ENCODE measurements at places on chromosomes 6 and 20.
A peak's percentile ranks its signal among the peaks of the same experiment; 100 is the strongest.

GRCh38 chr20:35604449-35604747, 11.2 kb upstream of the SPAG4 start:
- no peak for DNase-seq

DNA sequence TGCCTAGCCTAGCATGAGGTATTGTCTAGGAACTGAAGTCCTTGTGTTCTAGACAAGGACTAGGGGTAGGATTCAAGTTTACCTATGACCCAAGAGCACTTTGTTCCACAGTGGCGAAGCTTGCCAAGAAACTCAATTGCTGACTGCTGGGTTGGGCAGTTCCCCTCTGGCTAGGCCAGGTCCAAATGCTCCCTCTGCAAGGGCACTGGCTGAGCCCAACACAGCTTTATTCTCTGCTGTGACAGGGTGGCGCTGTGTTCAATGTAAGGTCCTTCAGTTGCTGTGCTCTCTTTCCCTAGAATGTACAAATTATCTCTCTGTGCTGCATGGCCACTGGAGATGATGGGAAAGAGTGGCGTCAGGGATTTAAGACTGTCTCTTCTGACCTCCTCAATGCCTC, 950.8 kb downstream of the HACE1 start:
- DNase-seq, result no peak

GRCh38 chr6:44630125-44631028, 242.9 kb downstream of the CDC5L start:
- peak; percentile 70 for DNase-seq

GRCh38 chr20:39302312-39302711, 340.2 kb downstream of the DHX35 start:
- DNase-seq, result no peak

GRCh38 chr6:31660381-31661261, at the start of gene C6orf47:
Gene C6orf47, minus strand, starts transcription at chr6:31660778. Its CDS starts 831 bp downstream, at chr6:31659947.
- peak; percentile 94 for DNase-seq

DNA sequence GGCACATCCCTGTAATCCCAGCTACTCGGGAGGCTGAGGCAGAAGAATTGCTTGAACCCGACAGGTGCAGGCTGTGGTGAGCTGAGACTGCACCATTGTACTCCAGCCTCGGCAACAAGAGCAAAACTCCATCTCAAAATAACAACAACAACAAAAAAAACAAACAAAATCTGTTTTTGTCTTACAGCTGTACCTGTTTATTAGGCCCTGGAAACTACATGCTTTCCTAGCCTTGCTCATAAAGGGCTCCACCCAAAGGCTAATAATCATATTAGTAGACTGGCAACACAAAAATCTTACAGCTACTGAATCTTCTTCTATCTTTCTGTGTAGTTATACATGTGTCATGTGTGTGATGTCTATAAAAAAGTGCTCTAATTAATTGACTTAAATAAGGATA, 503.9 kb upstream of the EYS start:
- no peak for DNase-seq

GRCh38 chr6:144415835-144416237, 130.7 kb downstream of the UTRN start:
- no peak for DNase-seq

GRCh38 chr20:12053353-12053752, 135.7 kb downstream of the BTBD3 start:
- no peak for DNase-seq

DNA sequence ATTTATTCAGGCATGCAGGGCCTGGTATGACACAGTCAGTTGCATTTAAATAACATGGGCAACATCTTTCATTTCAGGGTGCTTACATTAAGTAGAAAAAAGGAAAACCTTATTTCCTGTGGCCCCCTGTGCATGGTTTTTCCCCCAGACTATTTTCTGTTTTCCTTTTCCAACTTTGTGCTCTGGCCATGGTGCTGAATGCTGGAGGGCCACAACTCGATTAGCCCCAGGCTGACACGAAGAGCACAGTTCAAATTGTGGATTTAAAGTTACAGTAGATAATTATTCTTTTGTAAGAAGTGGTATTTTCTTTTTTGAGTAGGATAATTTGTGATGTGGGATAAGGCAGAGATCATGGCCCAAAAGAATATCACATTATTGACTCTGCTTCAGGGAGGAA, 332.0 kb downstream of the HAO1 start:
- no peak for DNase-seq

GRCh38 chr6:90025523-90026061, 131.3 kb downstream of the GJA10 start:
- peak; percentile 79 for DNase-seq

- DNase-seq, result no peak
Measured at GRCh38 chr6:107110200-107110599, 5.1 kb downstream of the BEND3 start.

GRCh38 chr6:100172322-100172713, 178.3 kb upstream of the MCHR2 start:
- DNase-seq, result peak; percentile 26

DNA sequence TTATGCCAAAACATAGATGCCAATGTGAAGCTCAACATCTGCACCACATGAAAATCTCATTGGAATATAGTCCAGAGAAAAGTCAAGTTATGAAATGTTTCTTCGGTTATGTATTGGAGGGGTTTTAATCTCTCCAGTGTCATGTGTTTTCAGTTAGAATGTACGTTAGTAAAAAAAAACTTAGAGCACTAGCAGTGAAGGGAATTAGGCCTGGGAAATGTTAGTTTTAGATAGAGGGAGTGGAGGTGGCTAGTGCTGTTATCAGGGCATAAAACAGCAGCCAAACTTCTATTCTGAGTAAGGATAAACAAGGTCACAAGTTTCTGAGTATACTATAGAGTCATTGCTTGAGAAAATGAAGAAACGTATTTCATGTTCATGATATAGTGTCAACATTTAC, 42.9 kb downstream of the HDGFL1 start:
- DNase-seq, result no peak

DNA sequence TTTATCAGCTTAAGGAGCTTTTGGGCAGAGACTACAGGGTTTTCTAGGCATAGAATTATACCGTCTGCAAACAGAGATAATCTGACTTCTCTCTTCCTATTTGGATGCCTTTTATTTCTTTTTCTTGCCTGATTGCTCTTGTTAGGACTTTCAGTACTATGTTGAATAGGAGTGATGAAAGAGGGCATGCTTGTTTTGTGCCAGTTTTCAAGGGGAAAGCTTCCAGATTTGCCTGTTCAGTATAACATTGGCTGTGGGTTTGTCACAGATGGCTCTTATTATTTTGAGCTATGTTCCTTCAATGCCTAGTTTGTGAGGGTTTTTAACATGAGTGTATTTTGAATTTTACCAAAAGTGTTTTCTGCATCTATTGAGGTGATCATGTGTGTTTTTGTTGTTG, 192.8 kb upstream of the PHACTR1 start:
- DNase-seq, result no peak

DNA sequence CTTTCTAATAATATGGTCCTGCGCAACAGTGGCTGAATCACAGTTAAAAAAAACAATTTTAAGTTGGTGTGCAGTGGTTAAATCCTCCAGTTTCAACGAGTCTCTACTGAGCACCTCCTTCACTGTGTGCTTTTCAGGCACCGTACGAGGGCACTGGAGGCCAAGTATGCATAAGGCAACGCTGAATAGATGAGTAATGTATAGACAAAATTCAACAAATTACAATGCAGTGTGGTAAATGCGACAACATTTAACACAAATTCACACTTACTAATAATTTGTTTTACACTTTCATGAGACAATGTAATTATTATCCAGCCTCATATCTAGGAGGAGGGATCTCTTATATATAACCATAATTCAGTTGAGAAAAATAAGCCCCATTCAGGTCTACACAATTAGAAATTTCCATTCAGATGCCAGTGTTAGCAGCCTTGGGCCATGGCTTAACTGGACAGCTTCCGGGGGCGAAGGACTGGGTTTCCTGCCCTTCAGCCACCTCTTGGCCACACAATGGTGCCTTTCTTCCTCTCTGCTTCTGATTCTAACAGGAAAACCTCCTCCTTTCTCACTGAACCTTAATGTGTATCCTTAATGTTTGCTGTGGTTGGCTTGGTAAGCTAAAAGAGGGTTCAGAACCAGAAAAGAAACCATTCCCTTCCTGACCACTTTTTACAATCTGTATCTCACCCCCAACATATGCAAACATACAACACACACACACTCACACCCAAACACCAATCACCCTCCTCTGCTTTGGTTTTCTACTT, 51.9 kb downstream of the B4GALT5 start:
- DNase-seq, result no peak

DNA sequence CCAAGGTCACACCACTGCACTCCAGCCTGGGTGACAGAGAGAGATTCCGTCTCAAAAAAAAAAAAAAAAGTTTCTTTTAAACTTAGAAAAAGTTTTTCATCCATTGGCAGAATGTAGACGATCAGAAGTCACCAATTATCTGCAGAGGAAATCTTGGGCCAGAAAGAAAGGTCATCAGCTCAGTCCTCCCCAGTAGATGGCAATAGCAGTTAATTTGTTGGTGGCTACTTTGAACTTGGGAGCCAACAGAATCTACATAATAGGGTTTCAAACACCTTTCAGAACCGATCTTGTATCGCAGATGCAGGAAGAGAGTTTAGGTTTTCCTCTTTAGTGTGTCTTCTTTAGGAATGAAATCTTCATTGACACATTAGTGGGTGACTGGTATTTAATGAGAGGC, 41.7 kb downstream of the LBP start:
- no peak for DNase-seq

DNA sequence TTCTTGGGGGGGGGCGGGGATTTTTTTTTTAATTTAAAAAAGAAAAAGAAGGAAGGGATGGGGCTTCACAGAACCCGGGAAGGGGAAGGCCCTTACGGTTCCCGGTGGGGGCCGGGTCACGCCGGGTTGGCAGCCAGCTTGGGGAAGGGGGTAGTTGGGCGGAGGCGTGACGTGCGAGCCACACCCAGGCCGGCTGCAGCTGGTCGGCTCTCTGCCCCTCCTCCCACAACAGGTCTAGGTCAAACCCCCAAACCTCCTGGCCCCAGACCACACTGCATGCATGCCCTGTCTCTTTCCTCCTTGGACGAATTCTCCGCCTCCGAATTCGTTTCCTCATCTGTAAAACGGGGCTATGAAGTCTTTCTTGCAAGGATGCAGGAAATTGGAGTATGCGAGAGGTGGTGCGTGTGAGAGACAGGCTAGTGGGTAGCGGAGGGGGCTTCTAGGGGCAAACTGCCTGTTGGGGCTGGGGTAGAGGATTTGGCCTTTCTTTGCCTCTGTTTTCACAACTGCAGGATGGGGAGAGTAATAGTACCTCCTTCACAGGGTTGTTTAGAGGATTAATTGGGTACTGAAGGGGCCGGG, 828 bp downstream of the HCK start:
- peak; percentile 36 for DNase-seq

- no peak for DNase-seq
Measured at GRCh38 chr6:157312757-157313156, 10.6 kb downstream of the TMEM242 start.

Data from NCI-H526 (cell line).